ENCODE measurements at places on chromosomes 11 and 22.

DNA sequence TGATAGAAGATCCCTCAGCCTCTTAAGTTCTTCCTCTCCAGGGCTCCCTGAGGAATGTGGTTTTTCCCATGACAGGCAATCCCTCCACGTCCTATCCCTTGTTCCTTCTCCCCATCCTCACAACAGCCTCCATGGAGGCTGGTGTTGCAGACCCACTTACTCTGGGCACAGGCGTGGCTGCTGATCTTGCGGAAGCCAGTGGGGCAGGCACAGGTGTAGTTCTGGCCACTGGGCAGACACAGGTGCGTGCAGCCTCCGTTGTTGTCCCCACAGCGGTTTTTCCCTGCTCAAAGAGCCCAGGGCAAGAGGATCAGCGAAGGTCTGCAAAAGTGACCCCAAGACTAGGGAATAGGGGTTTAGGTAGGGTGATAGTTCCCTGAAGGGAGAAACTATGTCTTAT is 29.1 kb downstream of the LRP4 start:
- no peak for DNase-seq

GRCh38 chr11:98456308-98456680 is 564.5 kb upstream of the CNTN5 start:
- DNase-seq, result no peak

- no peak for DNase-seq
Measured at GRCh38 chr22:44968736-44969135, 41.1 kb downstream of the PHF21B start.

DNA sequence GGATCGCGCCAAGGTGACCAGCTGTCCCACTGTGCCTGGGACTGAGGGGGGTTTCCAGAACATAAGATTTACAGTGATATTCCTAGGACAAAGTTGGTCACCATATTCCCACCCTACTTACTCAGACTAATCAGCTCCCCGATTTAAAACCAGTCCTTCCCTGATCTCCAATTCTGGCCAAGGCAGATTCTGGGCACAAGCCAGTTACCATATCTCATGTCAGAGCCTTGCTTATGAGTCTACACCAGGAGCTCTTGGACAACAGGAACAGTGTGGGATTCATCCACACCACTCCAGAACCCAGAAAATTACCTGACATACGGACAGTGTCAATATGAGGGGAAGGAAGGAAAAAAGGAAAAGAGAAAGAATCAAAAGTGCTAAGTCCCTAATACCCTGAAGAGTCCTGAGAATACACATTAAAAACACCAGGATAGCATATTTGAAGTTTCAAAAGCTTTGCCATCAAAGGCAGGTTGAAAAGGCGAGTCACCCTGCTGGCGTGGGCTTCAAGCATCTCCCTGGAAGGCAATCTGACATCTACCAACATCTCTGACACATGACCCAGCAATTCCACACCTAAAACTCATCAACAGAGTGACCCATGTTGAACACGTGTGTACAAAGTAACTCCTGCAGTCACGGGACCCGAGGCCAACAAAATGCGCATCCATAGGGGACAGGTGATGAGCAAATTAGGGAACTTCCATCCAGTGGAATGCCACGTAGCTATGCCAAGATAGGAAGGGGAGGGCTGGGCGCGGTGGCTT is 8.0 kb upstream of the IL2RB start:
- DNase-seq, result no peak

DNA sequence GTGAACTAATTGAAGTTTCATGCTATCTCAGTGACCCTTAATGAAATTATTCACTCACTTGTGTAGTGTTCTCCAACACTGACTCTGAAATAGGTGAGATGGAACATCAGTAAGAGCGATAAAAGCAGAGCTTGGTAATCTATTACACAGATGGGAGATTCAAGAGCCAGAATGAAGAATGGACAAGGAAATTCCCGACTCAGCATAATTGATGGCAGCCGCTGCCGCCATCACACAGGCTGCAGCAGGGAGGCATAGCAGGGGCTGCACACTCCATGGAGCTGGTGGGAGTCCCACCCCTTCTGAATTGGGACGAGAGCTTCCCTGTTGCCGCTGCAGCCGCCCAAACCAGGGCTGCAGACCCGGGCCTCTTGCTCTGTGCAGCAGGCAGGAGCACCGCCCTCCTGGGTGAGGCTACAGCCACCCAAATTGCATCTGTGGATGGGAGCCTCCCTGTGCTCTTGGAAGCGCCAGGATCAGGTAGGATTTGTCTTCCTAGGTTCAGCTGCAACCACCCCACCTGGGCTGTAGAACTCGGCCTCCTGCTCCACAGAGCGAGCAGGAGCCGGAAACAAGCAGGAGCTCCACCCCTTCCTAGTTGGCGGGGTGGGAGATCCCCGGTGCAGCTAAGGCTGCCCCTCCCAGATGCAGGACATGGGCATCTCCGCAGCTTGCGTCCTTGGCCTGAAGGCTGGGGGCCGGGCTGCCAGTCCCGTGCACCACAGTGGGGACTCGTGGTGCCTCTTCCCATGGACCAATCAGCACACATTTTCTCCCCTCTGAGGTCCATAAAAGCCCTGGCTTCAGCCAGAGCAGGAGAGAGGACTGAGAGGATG is 535.1 kb upstream of the LUZP2 start:
- no peak for DNase-seq

GRCh38 chr11:11532574-11532973 is 89.2 kb downstream of the GALNT18 start:
- no peak for DNase-seq

DNA sequence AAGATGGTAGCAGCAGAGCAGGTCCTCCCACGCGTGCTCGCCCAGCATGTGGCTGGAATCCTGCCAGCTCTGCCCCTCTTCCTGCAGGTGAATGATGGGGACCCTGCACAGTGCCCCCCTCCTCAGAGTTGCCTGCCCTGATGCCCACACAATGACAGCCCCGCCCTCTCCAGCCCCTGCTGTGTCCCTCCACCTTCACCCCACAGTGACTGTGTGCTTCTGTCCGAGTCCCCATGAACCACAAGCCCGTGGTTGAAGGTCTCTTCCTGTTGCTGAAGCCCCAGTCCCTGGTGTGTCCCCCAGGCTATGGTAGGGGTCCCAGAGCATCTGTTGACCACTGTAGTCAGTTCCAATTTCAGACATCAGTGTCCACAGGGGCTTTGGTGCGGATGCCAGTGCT is 71.0 kb downstream of the BRD1 start:
- no peak for DNase-seq

DNA sequence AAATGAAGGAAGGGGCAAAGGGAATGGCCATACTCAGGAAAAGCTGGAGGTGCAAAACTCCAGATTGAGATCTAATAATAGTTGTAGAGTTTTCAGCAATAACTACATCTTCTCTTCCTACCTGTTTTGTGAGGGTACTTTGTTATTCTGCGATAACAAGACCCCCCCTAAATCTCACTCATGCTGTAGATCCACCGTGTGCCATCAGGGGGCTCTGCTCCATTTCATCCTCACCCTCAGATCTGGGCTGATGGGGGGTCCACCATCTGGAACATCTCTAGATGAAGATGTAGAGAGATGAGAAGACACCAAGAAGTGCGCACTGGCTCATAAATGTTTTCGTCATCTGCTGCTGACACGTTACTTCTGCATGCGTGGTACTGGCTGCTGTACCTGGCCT is 135.9 kb upstream of the KIRREL3 start:
- no peak for DNase-seq

DNA sequence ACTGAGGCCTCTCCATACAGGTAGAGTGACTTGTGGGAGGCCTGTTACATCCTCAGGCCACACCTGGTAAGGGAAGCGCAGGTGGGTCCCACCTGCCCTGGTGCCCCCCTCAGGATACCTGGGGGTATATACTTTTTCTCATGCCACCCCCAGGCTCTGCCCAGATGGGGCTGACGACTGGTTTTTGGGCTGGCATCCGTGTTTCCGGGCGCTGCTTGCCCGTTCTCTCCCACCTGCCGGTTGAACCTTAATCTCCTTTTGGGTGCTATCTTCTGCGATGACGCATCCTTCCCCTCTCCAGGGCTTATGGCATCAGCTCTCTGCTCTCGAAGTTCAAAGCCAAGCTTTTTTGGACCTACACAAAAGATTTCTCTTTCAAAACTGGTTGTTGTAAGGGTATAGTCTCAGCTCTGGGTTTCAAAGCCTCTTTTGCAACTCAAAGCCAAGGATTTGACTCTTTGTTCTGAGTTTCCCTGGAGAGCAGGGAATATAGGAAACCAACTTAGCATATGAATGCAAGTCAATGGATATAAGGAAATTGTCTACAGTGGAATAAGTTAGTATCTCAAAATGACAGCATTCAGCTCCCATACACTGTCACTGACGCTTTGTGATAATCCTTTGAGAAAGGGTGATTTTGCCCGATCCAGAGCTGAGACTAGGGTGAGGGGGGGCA is 8.6 kb upstream of the LRRC10B start:
- no peak for DNase-seq

DNA sequence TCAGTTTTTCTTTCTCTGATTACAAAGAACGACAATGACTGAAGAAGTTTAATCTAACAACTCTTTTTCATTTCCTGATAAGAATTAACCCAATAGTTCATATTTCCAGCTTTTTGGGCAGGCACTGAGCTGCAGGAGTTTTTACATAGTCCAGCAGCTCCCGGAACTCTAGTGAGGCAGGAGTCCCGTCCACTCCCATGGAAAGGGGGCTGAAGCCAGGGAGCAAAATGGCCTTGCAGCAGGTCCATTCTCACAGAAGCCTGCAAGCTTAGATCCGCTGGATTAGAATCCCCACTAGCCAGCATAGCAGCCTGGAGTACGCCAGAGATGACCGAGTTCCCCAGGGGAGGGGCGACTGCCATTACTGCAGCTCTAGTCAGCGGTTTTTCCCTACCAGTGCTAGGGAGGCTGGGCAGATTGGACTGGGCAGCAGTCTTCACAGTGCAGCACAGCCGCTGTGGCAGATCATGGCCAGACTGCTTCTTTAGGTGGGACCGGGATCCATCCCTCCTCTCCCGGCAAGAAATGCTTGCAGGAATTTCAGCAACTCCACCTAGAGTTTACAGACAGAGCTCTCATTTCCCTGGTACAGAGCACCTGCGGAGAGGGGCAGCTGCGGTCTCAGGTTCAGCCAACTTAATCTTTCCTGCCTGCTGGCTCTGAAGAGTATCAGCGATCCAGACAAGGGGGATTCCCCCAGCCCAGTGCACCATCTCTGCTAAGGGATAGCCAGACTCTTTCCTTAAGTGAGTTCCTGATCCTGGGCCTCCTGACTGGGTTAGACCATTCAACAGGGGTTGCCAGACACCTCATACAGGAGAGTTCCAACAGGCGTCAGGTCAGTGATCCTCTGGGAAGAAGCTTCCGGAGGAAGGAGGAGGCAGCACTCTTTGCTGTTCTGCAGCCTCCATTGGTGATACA is 742 bp upstream of the CASP4 start:
- no peak for DNase-seq
